ENCODE measurements at places on chromosomes 3 and 15.

GRCh38 chr3:20844851-20845250, 658.8 kb upstream of the SGO1 start:
- DNase-seq, result no peak

DNA sequence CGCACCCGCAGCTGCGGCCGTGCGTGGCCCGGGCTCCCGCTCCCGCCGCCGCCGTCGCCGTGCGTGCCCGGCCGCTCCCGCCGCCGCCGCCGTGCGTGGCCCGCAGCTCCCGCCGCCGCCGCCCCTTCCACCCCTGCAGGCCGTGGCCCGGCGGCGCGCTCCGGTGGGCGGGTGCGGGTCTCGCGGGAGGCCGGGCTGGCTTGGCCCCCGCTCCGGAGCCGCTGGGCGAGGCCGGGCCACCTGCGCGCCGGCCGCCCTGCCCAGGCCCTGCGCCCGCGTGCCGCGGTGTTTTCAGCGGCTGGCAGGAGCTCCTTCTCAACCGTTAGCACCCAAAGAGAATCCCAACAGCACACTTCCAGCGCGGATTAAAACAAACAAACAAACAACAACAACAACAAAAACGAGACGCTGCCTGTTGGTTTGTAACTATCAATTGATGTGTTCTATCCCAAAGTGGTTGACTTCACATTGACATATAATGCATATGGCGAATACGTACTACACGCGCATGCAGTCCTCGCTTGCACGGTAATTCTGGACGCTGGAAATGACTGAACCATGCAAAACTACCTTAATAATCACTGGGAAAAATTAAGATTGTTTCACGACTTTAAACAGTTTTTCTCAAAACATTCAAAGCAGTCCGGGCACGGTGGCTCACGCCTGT, 113.7 kb upstream of the GOLGA8J start:
- no peak for DNase-seq

DNA sequence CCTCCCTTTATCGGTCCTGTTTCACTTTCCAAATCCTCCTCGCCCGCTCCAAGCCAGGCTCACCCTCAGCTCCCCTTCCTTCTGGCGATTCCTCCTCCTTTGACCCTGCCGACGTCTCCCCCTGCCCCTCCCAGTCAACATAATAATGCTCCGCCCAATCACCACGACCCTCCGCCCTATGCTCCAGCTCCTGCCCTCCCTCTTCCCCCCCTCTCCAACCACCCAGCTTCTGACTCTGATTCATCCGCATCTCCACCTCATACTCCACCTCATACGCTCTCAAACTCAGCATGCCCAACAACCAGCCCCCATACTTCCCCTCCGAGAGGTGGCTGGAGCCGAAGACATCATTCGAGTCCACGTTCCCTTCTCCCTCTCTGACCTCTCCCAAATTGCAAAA, 7.1 kb upstream of the AADAC start:
- DNase-seq, result no peak

DNA sequence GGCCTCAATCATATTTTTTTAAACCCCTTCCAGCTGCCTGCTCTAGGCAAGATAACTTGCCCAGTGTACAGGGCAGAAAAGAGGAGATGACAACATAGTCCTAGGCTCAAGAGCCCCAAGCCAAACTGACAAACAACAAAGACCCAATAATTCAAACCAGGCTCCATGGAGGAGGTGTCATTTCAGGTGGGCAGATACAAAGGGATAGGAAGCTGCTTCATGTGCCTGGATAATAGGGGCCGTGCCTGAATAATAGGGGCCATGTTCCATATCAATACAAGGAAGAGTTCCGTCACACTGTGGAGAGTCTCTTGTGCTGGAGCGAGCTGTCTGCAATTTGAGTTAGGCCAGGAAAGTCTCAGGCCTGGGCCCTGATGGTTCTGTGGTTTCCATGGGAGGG, 35.4 kb upstream of the TRIM71 start:
- no peak for DNase-seq

DNA sequence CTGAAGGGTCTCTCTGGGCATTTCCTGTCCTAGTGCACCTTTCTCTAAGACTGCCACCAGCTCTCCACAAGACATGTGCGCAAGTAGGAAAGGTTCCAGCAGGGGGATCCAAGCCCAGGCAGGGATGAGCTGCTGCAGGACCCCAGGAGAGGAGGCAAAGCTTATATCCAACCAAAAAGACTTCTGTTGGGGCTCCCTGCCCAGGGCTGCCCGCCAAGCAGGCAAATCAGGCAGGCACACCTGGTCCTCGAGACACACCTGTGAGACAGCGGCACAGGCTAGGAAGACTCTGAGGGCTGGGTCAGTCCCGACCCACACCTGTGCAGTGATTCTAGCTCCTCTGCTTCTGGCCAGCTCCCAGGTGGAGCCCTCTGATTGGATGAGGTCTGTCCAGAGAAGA, 80.6 kb downstream of the MYLK start:
- no peak for DNase-seq

- DNase-seq, result no peak
These were observed 152.0 kb downstream of the OPA1 start for GRCh38 chr3:193744822-193745684.

DNA sequence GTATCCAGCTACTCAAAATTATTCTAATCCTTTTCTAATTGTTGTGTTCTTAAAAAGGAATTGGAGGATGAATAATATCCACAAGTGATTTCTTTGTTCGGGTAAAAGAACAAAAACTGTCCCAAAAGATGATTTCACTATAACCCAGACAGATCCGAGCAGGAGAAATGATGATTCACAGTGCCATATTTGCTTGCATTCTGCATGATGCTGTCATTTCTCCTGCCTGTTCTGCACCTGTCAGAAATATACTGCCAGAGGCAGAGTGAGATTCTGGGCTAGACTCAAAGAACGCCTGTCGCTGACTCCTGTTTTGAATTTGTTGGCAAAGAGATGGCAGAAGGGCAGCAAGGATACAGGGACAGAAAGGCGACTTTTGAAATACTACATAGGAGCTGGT, 34.7 kb upstream of the SLC24A5 start:
- DNase-seq, result no peak

DNA sequence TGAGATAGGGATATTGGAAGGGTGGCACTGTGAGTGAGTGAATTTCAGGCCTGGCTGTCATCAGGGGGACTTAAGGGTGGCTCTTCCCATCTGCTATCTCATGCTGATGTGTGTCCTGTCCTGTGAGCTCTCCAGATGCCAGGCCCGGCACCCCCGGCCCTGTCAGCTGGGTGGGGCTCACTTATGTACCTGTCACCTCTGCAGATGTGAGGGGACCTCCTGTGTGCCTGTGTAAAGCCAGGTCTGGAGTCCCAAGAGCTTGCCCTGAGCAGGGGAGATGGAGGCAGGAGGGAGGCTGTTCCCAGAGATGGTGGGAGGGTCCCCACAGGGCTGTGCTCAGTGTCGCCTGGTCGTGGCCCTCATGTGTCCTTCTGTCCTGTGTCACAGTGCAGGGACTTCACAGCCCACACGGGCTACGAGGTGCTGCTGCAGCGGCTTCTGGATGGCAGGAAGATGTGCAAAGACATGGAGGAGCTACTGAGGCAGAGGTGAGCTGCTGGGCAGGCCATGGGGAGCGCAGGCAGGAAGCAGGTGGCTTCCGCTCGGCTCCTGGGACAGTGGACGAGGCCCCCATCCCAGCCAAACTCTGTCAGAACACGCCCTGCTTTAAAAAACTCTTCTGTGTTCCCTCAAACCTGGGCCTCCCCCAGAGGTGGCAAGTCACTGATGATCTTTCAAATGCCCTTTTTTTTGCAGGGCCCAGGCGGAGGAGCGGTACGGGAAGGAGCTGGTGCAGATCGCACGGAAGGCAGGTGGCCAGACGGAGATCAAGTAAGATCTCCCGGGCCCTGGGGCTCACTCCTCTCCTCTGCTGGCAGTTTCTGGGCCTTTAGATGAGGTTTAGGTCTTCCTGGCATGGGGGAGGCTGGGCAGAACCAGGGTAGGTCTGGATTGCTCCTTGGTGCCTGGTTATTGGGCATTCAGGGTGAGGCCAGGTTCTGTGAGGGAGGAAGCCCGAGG, 23.1 kb downstream of the PSTPIP1 start:
- no peak for DNase-seq

GRCh38 chr3:128488991-128489673, 3.9 kb downstream of the GATA2 start:
- no peak for DNase-seq

DNA sequence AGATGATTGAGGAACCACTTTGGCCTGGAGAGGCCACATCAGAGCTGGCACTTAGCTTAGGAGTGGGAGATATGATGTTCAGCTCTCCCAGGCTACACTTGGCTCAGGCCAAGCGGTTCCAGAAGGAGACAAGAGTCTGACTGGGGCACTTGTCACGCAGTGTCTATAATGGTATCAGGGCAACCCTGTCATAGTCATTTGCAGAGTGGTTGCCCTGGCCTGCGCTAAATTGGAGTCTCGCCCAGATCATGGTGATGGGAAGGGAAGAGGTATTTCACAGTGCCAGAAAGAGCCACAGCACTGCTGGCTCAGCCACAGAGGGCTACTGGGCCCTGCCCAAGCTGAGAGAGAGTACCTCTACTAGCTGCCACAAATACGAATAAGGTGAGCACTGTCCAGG, 186.9 kb upstream of the CRBN start:
- no peak for DNase-seq

GRCh38 chr3:194939949-194940770, 254.5 kb downstream of the FAM43A start:
- DNase-seq, result no peak

GRCh38 chr3:99485286-99485685, 153.1 kb upstream of the COL8A1 start:
- DNase-seq, result no peak

DNA sequence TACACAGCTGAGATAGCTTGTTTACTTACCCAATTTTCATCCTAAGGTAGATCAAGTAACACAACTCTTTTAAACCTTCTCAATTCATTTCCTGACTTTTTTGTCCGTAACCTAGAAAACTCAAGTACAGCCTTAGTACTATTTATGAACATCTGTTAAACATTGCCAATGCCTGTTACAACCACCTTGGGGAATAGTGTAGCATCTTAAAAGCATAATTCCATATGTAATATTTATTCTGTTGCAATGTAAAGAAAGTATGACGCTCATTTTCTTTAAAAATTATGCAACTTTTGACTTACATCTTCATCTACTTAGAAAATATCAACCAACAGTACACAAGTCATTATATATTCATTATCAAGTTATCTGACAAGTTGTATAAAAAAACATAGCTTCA, 54.6 kb downstream of the SUCLG2 start:
- DNase-seq, result no peak

DNA sequence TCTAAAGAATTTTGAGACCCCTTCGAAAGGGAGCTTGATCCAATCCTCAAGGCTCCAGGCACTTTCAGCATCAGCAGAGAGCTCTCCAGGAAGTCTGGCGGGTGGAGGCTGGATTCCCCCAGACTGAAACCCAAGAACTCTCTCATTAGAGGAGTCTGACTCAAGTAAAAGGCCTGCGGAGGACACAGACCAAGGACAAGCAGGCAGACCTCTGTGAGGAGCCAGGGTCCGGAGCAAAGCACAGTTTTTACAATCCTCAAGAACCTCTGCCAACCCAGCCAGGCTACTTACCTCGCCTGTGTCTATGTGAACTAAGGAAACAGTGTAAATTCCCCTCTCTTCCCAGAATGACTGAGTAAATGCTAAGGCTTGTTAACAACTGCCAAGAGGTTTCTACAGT, 86.2 kb downstream of the FBN1 start:
- DNase-seq, result no peak

GRCh38 chr15:60681353-60681752, 202.4 kb upstream of the ICE2 start:
- DNase-seq, result no peak

DNA sequence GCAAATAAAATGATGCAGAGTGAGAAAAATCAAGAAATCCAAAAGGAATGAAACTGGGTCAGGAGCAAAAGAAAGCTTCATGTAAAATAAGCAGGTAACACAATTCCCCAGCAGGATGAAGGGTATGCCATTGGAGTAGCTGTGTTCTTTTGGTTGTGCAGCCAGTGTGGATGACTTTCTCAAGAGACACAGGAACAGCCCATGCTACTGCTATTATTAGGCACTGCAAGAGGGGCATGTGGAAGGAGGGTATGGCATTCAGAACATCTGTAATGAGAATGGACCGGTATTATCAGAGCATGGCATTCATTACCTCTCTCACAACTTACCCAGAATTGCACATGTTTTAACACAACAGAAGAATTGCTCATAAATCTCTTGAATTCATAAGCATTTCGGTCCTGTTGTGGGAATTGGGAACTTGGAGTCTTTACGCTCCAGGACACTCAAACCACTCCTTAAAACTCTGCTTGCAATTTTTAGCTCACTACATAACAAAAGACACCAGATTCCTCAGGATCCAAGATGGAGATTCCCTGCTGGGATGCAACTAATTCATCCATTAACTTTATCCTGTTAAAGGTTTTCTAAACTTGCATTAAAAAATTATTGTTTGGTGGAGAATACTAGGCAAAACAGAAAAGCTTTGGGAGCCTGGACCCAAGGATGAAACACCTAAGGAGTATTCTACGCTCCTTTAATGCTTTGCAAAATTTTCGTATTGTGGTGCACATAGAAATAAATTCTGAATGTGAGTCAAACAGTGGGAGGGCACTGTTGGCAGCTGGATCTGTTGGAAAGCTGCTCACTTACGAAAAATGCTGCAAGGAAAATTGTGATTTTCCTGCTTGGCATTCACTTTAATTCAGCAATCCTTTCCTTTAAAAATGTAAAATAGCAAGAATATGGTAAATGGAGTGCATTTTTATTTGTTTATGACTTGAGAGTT, 34.6 kb upstream of the CDIN1 start:
- no peak for DNase-seq

- no peak for DNase-seq
These were observed 6.3 kb downstream of the LRRC3B start for GRCh38 chr3:26628915-26629314.

GRCh38 chr15:28933710-28934445, 48.1 kb downstream of the APBA2 start:
- no peak for DNase-seq

DNA sequence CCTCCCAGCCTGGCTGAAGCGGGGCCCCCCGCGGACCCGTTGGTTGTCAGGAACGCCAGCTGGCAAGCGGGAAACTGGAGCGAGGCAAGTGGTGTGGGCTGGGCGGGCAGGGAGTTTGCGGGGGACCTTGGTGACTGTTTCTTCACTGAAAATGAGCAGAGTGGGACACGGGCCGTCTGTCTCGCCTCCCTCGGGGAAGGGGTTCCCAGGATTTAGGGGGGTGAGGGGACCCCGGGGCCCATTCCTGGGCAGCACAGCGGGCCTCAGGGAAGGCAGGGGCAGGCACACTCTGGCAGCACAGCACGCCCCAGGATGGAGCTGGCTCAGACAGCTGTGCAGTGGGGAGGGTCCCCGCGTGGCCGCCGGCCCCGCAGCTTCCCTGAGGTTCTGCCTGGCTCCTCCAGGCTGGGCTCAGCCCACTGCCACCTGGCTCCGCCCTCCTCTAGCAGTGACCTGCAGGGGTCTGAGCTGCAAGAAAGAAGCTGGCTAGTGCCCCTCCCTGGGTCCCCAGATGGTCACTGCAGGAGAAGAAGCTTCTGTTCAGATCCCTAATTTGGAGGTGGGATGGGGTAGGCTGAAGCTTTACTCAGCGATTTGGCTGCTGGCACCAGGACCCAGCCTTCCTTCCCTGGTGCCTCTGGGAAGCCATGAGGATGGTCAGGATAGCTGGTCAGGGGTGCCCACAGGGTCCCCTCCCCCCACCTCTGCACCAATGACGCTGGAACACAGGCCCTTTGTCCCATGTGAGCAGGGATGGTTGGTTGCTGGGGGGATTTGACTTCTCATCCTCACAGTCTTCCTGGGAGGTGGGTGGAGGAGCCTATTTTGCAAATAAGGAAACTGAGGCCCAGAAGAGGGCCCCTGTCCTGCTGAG, 90.4 kb downstream of the TBC1D2B start:
- no peak for DNase-seq

- no peak for DNase-seq
These were observed 254.3 kb upstream of the CHRNA7 start for GRCh38 chr15:31776039-31776438.

- no peak for DNase-seq
These were observed 3.6 kb upstream of the XIRP1 start for GRCh38 chr3:39196034-39196433.
